ENCODE measurements at places on chromosomes 7 and 10.

DNA sequence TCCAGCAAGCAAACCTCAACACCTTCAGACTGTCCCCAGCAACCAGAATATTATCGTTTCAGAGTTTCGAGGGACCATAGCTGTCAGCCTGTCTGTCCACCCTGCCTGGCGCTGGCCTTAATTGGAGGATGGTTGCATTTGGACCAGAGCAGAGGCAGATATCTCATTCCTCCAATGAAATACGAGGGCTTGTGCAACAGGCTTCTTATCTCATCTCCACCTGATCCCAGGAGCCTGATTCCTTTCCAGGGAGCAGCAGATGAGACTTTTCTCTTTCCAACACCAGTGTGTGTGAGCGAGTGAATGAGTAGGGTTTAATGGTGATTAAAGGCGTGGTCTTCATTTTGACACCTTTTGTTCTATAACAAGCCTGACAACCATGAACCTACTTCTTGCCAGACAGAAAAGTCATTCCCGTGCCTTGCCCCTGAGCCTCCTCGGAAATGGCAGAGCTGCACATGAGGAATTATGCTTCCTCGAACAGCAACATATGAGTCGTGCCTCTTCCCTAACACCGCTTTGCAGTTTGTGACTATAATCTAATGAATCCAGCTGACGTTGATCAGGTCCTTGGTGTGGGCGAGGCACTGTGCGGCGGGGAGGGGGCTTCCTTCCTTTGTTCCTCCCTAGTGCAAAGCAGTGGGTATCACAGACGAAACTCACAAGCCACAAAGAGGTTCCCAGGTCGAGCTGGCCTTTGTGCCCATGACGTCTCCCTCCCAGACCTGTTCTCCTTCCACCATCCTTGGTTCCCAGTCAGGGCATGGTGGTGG is 147.4 kb downstream of the CUX1 start:
- no peak for DNase-seq

DNA sequence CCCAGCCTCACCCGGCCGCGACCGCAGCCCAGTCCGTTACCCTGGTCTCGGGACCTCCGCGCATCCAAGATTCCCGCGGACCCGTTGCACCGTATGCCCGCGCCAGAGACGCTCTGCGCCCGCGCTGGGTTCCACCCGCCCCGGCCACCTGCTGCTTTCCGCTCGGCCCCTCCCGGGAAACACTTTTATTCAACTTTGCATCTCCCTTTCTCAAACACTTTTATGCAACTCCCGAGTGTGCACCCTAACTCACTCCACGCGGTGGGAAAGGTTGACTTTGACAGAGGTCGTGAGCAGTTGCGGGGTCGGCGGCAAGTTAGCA is at the start of gene ODAD2:
TSS of gene ODAD2 (minus strand) at position 126 of the 322 bp plus-strand sequence. CDS start 3,937 bp downstream, outside the sequence.
- no peak for DNase-seq

- DNase-seq = no peak
Observed at GRCh38 chr10:23694921-23695824, 256.3 kb downstream of the OTUD1 start.

GRCh38 chr7:4823441-4824119 is 38.2 kb downstream of the PAPOLB start:
- no peak for DNase-seq

DNA sequence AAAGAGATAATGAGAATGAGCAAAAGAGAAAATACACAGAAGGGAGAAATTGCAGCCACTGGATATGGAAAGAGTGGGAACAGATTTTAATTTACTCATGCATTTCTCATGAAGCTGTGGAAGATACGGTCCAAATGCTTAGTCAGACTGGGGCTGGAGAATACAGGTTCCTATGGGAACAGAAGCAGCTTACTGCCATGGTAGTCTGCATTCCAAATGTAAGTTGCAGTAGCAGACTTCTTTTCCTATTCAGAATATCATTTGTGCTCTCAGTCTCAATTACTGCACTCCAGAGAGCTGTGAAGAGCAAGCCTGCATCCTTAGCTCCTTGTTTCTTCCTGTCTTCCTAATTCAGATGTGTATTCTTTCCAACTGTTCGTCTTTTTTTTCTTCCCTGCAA is 190.8 kb upstream of the TMEM196 start:
- DNase-seq = no peak

DNA sequence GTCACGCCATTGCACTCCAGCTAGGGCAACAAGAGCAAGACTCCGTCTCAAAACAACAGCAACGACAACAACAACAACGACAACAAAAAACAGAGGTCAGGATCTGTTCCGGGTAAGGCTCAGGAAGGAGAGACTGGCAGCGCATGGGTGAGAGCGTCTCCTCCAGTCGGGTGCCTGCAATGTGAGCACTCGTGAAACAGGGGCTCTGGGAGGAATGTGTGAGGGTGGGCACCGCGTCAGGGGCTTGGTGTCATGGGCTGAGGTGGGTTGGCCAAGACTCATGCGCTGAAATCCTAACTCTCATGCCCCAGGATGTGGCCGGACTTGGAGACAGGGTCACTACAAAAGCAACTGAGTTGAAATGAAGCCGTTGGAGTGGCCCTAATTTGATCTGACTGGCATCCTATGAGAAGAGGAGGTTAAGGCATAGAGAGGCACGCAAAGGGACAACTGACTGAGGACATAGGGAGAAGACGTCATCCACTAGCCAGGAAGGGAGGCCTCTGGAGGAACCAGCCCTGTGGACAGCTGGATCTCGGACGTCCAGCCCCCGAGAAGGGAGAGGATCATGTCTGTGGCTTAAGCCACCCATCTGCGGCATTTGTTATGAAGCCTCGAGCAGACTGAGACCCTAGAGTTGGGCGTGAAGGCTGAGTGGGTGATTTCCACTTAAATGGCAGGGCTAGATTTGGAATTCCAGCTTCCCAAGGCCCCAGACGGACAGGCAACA is 241.5 kb upstream of the PITRM1 start:
- no peak for DNase-seq

DNA sequence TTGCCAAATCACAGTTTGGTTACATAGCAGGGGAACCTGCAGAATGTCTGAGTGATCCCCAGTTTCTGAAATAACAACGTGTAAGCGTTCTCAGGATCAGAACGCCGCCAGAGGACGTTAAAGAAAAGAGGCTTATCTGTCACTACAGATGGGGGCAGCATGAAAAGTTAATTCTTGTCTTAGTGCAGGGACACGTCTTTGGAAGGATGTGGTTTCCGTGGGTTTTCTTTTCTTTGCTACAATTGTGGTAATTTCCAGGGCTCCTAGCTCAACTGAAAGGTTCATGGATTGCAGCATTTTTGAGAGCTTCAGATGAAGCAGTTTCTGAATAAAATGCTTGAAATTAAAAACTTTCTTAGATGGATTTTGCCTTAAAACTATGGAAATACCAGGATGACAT is 106.6 kb downstream of the PRKCQ start:
- no peak for DNase-seq

GRCh38 chr7:5624386-5625365 is 156.8 kb downstream of the RNF216 start:
- DNase-seq = no peak

- DNase-seq = no peak
Observed at GRCh38 chr10:43322331-43322730, 49.1 kb upstream of the FXYD4 start.

- DNase-seq = no peak
Observed at GRCh38 chr10:131350660-131351059, 39.1 kb upstream of the TCERG1L start.

GRCh38 chr10:8600192-8600591 is 545.7 kb downstream of the GATA3 start:
- no peak for DNase-seq

- no peak for DNase-seq
Observed at GRCh38 chr7:9189703-9190102, 756.3 kb downstream of the NXPH1 start.

DNA sequence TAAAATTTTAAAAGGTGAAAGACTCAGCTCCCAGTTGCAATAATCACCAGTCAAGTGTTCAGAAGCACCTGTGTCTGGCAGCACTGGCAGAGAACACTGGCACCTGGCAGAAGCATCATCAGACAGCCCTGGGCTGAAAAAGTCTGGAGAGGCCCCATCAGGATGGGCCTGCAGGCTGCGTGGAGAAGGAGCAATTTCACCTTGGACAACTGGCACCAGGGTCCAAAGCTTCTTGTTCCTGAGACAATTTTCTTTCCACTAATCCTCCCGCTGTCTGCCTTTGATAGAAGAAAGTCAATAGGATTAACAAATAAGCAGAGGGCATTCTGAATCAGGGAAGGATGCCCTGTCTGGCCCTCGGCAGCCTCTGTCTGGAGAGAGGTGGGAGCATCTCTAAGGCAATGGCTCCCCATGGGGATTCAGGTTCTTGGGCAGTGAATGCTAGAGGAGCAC is 6.5 kb downstream of the COBL start:
- no peak for DNase-seq

DNA sequence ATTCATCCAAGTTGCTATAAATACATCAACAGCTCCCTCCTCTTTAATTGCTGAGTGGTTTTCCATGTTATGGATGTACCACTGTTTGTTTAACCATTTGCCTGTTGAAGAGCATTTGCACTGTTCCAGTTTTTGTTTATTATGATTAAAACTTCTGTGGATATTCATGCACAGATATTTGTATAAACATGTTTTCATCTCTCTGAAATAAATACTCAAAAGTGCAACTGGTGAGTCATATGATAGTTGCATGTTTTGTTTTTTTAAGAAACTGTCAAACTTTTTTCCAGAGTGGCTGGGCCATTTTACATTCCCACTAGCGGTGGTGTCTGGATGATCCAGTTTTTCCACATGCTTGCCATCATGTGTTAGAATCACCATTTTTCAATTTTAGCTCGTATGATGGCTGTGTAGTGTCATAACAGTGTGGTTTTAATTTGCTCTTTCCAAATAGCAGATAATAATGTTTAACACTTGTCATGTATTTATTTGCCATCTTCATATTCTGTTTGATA is 33.6 kb downstream of the MEOX2 start:
- DNase-seq = no peak

- DNase-seq = no peak
Observed at GRCh38 chr7:14825912-14826311, 76.6 kb downstream of the DGKB start.

GRCh38 chr7:105267244-105267643 is 121.5 kb downstream of the SRPK2 start:
- no peak for DNase-seq

DNA sequence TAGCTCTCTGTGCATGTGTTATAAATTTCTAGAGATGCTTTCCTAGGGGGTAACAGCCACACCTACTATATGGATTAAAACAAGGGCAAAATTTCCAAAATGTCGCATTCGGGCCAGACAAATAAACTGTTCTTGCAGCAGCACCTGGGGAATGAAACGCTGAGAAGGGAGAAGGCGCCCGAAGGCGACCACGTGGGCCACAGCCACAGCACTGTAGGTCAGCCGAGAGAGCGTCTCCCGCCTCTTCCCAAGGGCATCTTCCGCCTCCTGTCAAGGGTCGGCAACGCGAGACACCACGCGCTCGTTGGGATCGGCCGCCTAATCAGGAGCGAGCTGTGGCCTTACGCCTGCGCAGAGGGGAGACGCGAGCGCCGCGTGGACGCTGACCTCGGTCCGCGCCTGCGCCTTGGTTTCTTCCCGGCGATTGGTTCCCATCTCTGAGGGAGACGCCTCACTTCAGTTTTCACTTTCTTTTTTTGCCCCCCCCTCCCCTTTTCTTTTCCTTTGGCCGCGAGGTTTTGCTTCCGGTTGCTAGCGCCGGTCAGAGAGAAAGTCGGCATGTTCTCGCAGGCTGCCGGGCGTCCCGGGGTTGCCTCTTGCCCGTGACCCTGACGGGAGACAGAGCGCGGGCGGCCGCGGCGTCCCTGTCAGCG is at the start of gene TASOR2:
TSS of gene TASOR2 (plus strand) at position 521 of the 653 bp plus-strand sequence. CDS start 35,805 bp downstream, outside the sequence.
- DNase-seq = peak; percentile 95

DNA sequence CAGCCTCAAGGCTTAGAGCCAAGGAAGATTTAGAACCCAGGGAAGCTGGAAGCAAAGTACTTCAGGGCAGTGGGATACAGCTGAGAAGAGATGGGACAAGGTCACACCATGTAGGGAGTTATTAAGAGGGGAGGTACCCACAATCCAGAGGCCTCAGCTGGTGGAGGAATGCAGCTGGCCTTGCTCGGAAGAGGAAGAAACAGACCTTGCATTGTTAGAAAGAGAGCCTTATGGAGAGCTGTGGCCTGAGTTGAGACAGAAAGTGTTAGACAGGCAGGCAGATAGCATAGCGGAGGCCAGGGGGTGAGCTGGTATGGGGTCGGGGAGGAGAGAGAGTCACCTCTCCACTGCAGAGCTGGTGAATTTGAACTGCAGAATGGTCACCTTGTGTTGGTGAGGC is 173.1 kb downstream of the JCAD start:
- no peak for DNase-seq

- DNase-seq = no peak
Observed at GRCh38 chr7:157559596-157560257, 222.9 kb downstream of the DNAJB6 start.

DNA sequence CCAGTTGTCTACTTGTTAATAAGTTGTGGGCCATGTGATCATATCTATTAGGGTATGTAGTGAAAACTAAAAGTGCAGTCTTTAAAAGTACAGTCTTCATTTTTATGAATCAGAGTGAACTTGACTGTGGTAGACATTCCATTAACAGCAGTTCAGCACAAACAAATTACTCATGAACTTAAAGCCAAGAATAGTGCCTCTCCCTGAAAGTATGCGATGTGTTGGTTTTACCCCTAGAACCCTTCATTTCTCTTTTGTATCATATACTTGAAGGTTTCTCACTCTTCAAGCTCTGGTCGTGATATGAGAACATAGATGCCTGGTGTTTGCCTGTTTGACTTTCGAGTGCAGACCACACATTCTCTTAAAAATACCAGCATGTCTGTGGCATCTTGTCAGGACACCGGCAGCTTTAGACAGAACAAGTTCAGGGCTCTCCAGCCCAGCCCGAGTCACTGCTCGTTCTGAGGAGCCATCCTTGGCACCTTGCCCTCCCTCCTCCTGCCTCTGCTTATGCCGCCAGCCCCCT is 159.3 kb downstream of the LCOR start:
- peak; percentile 23 for DNase-seq

DNA sequence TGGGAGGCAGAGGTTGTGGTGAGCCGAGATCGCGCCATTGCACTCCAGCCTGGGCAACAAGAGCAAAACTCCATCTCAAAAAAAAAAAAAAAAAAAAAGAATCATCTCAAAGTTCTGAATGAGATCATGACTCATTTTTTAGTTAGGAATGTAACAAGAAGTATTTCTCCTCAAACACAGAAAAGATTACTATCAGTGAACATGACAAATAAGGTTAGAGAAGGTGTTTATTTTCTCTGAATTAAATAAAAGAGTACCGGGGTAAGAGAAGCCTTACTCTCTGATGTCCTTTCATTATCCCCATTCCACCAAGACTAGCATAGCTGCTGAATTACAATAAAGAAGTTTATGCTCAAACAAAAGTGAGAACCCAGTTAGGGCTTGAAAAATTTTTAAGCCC is 50.1 kb downstream of the IPMK start:
- no peak for DNase-seq

GRCh38 chr7:6614953-6615722 is at the start of gene ZNF853:
TSS of gene ZNF853 (plus strand) at chr7:6615610. CDS start at chr7:6616175, 565 bp downstream.
- no peak for DNase-seq

DNA sequence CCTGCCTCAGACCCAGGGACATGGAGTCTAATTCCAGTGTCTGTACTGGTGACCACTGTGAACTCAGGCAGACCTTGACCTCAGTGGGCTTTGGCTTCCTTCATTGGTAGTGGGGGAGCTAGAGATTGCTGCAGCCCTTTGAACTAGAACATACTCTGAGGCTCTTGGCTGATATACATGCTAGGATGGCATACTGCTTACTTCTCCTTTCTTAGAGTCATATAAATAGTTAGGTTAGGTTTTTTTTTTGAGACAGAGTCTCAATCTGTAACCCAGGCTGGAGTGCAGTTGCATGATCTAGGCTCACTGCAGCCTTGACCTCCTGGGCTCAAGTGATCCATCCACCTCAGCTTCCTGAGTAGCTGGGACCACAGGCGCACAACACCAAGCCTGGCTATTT is 49.7 kb downstream of the TMEM178B start:
- no peak for DNase-seq

GRCh38 chr10:73768881-73769280 is 13.0 kb upstream of the CHCHD1 start:
- no peak for DNase-seq
